ENCODE measurements at places on chromosomes 12 and 14. TPM values are rescaled to one million over a fixed set of nuclear protein-coding genes. Genes with fewer than 3 reads are reported as not detected.

GRCh38 chr12:100860611-100861010 is 66.0 kb downstream of the ANO4 start:
- DNase-seq = no peak

DNA sequence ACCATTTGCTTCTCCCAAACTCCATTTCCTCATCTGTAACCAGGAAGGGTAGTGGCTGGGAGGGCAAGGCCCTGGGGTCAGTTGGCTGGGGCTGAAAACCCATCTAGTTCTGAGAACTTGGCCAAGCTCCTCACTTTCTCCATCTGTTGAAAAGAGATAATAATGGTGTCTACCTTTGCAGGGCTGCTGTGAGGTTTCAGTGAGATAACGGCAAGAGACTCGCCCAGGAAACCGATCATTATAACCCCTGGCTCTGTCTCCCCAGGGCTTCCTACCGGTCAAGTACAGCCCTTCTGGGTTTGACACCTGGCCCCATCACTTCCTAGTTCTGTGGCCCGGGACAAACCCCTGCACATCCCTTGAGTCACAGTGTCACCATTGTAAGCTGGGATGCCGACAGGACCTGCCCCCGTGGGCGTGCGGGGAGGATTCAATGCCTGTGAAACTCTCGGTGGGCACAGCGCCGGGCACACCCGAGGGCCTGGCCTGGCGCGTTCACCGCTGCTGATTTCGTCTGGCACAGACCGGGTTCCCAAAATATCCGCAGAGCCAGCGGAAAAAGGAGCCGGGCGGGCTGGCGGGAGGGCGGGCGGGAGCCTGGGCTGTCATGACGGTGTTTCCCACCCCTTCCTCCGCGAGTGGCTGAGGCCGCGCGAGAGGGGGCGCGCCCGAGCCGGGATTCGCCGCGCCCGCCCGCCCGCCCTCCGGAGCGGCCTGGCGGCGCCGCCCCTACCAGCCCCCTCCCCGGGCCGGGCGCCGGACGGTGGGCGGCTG is 4.4 kb downstream of the KMT5A start:
- DNase-seq = no peak

DNA sequence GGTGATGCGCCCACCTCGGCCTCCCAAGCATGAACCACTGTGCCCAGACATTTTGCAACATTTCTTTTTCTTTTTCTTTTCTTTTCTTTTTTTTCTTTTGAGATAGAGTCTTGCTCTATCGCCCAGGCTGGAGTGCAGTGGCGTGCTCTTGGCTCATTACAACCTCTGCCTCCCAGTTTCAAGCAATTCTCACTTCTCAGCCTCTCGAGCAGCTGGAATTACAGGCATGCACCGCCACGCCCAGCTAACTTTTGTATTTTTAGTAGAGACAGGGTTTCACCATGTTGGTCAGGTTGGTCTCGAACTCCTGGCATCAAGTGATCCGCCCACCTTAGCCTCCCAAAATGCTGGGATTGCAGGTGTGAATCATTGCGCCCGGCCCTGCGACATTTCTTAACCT is 7.6 kb upstream of the CDC42BPB start:
- DNase-seq = no peak

DNA sequence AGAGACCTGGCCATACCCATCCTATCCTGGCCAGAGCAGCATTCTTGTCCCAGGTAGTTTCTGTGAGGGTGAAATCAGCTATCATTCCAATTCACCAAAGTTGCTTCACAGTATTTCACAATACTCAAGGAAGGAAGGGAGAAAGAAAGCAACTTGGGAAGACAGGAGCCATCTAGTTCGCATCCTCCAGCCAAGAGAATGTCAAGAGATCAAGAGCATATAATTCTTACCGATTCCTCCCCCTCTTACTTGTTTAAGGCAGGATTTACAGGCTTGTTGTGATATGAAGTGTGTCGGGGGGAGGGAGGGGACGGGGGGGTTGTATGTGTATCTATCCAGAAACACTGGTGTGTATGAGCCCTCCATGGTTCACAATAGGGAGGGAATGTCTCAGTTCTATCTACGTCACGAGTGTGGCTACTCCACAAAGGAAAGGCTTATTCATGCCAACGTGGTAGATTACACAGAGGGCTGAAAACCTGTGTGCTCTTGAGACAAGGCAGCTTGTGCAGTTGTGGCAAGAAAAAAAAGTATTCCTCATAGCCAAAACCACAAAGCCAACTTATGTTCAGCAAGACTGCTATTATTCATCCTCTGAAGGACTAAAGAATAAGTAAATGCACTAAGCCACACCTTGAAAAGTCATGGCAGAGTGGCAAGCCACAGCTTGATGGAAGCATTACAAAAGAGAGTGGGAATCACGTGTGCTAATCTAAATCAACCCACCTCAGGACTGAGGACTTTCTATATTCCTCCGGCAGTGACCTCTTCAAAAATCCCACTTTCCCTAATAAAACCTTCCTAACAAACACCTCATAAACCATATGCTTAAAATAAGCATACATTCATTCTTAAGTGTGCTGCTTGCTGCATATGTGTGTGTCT is 35.0 kb downstream of the CORO1C start:
- DNase-seq = no peak

- DNase-seq = no peak
Observed at GRCh38 chr14:90406384-90406798, 9.6 kb downstream of the CALM1 start.

- no peak for DNase-seq
Observed at GRCh38 chr12:64086946-64087345, 135.2 kb downstream of the KICS2 start.

- DNase-seq = no peak
Observed at GRCh38 chr14:100738269-100738691, 11.6 kb downstream of the DLK1 start.

DNA sequence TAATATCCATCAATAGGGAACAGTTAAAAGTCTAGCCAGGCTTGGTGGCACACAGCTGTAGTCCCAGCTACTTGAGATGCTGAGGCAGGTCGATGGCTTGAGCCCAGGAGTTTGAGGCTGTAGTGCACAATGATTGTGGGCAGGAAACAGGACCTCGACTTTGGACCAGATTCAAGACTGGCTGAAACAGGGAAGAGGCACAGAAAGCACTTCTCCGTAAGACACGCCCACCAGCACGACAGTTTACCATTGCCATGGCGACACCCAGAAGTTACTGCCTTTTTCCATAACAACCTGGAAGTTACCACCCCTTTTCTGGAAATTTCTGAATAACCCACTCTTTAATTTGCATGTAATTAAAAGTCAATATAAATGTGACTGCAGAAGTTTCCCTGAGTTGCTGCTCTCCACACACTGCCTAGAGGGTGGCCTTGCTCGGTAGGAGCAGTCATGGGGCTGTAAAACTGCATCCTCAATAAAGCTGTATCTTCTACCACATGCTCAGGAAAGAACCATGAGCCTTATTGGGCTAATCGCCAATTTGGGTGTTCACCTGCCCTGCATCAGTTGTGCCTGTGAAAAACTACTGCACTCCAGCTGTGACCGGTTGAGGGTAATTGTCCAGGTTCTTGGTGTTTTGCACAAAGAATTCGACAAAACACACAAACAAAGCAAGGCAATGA is 4.6 kb upstream of the LRRC23 start:
- peak; percentile 51 for DNase-seq

- no peak for DNase-seq
Observed at GRCh38 chr12:50211392-50212070, 44.4 kb upstream of the CERS5 start.

- DNase-seq = no peak
Observed at GRCh38 chr12:49031573-49032161, 13.1 kb upstream of the PRKAG1 start.

DNA sequence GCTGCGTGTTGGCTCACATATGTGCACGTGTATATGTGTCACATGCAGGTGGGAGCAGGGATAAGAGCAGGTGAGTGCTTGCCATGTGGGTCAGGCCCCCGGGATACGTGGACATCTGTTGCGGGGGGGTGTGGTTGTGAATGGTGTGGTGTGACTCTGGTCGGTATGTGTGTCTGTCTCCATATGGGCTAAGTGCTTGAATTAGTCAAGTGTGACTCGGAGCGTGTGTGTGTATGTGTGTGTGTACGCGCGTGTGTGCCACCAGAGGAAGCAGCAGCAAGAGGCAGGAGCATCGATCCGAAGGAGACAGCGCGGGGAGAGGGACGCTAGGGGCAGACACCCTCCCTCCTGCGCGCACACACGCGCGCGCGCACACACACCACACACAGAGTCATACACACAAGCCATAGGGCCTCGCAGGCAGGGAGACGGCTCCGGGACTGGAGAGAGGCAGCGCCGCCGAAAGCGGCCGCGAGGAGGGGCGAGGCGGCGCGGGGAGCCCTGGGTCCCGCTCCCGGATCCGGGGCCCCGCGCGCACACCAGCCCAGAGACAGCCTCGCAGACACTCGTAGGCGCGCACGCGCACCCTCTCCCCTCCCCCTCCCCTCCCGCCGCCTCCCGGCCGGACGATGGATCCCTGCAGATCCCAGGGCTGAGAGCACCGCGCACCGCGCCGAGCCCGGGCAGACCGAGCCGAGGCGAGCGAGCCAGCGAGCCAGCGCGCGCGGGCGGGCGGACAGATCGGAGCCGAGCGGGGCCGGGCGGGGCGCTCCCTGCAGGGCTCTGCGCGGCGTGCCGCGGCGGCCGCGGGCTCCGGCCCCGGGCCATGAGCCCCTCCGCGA is at the start of gene ASIC1:
TSS of gene ASIC1 (plus strand) at position 597 of the 842 bp plus-strand sequence. CDS start 1,171 bp downstream, outside the sequence.
- no peak for DNase-seq

GRCh38 chr12:109566424-109566823 is 6.9 kb downstream of the MMAB start:
- no peak for DNase-seq

GRCh38 chr14:64721391-64721791 is 17.2 kb downstream of the PLEKHG3 start:
- no peak for DNase-seq

- no peak for DNase-seq
Observed at GRCh38 chr12:8948701-8949341, 624 bp downstream of the M6PR start.

DNA sequence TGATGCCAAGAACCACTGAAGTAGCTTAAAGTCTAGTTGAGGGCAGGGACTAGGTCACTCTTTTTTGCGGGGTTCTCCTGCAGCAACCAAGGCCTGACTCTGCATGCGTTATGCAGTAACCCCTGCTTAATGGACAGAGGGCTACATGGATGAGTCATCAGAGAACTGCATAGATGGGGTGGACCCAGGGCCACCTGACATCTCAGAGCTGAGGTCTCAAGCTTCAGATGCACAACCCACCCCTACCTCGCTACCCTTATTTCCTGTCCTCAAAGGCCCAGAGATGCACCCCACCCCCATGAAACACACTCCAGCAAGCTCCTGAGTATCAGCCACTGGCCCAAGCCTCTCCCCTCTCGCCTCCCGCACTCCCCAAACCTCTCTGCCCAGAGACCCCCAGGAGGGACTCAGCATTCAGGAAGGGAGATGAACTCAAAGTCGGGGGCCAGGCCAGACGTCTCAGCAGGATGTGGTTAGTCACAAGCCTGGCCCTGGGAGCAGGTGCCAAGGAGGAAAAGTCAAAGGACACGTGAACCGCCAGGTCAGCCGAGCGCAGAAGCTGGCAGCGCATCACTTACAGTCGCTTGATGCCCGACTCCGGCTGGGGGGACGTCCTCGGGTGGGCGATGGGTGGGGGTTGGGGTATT is 25.8 kb downstream of the SNRNP35 start:
- DNase-seq = no peak

Gene CD4
- total RNA-seq = 0.07 TPM

Gene KITLG
- total RNA-seq = 23.4 TPM

Gene SMCO3
- 0.46 TPM for total RNA-seq

Gene CYP46A1
- total RNA-seq = under 0.01 TPM

Gene SETD1B
- 2.5 TPM for total RNA-seq

Gene ARHGDIB
- 231 TPM for total RNA-seq

Gene ZFYVE21
- total RNA-seq = 65.8 TPM

Gene CDK4
- 139 TPM for total RNA-seq
